PC-9 (cell line): ENCODE measurements at places on chromosomes 16 and 17.

DNA sequence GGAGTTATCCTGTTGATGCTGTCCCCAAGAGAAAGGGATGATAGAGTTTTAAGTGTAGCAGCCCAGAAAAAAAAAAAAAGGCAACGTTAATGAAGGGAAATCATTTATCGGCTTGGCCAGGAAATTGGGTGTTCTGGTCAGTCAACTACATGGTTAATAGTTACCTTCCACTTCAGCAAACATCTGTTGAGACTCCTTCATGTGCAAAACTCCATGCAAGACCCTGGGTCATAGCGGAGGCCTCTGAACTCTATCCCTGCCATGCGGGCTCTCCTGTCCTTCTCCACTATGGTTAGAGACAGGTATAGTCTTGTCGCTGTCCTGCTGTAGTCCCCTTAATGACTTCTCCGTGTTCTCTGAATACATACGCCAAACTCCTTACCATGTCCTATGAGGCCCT lies 3.5 kb upstream of the LYRM9 start:
- no peak for DNase-seq

DNA sequence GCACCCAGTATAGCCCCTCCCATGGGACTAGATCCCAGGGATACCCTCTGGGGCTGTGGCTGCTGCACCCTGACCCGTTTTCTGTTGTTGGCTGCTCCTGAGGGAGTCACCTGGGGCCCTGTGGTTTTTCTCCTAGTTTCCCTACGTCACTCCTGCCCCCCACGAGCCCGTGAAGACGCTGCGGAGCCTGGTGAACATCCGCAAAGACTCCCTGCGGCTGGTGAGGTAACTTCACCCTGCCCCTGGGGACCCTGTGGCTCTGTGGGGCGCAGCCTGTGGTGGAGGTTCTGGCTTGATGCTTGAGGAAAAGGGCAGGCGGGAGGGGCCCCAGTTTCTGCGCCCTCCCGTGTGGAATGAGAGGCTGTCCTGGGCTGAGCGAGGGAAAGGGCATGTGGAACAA lies 27.2 kb downstream of the MGRN1 start:
- no peak for DNase-seq

DNA sequence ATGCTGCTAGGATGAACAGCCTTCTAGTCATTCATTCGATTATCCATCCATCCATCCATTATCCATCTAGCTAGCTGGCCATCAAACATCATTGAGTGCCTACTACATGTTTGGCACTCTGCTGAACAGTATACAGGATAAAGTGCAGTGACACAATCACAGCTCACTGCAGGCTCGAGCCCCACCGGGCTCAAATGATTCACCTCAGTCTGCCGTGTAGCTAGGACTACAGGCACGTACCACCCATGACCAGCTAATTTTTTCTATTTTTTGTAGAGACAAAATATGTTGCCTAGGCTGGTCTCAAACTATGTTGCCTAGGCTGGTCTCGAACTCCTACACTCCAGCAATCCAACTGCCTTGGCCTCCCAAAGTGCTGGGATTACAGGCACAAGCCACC lies 50.0 kb downstream of the SSH2 start:
- no peak for DNase-seq

GRCh38 chr17:10198509-10199249 lies at the start of gene GAS7:
TSS of gene GAS7 (minus strand) at chr17:10198606.
- no peak for DNase-seq
